Suppressor macrophage treated with lipopolysaccharide for 1 hour (primary cell): ENCODE measurements at places on chromosomes 11 and 22.

- DNase-seq: no peak
Observed at GRCh38 chr11:120635136-120635810, 123.7 kb downstream of the GRIK4 start.

- DNase-seq: peak; percentile 94
Observed at GRCh38 chr11:10592331-10592730, 23.9 kb upstream of the LYVE1 start.

DNA sequence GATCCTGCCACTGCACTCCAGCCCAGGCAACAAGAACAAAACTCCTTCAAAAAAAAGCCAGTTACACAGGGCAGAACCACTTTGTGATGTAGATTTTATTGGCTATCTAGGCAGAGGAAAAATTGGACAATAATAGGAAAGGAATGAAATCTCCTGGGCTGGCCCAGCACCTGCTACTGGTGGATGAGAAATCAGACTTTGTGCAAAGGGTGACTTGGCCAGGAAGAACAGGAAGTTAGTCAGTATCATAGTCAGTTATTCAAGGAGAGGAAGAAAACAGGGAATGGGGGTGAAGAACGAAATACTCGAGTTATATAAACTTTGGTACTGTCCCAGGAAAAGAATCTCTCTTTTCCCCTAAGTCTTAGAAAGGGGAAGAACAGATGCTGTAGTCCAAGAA is 11.0 kb upstream of the SPTBN2 start:
- no peak for DNase-seq

DNA sequence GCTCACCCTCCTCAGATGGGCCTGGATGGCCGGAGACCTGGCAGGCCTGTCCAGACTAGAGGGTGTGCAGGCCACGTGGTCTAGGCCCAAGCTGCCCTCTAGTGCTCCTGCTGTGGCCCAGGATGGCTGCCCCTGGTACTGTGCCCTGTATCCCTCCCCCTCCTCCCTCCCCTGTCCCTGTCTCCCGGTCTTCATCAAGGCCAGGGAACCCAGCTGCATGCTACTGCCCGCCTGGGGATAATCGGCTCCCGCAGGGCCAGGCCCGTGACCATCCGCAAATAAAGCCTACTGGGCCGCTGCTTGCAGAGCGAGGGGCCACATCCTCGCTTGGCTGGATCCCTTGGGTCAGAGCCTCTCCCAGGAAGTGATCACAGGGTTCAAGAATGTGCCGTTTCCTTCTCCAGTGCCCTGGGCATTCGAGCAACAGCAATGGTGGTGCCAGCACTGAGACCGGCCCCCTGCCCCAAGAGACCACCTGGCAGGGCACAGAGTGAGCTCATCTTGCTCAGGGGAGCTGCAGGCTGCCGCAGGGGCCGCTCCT is 51.1 kb downstream of the WNT7B start:
- DNase-seq: no peak

GRCh38 chr11:94027210-94027609 is 6.1 kb downstream of the HEPHL1 start:
- no peak for DNase-seq

DNA sequence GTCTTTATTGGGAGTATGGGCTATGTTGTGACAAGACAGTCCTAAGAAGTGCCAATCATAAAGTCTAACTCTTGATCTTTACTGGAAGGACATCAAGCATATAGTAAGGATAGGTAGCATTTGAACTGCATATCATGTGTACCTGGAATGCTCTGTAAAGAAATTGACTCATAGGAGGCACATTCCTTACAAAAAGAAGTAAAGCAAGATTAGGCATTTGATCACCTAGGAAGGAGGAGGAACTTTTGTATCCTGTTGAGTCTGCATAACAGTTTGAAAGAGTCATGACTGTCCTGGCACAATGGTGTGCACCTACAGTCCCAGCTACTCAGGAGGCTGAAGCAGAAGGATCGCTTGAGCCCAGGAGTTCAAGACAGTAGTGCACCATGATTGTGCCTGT is 42.2 kb upstream of the DNAJB7 start:
- no peak for DNase-seq

DNA sequence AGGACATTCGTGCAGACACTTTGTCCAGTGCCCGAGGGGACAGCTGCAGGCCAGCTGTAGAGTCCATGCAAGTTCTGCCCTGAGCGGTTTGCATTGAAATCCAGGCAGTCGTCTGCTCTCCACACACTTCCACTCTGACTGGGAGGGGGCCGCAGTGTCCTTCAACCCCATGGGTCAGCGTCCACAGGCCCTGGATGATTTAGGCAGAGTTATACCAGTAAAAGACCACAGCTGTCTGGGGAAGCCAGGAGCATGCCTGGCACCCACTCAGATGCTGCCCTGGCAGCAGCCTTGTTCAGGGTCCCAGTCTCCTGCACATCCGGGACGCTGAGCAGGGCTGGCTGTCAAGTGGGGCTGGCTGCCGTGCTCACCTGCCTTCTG is 26.5 kb downstream of the KRTAP5-5 start:
- DNase-seq: no peak

DNA sequence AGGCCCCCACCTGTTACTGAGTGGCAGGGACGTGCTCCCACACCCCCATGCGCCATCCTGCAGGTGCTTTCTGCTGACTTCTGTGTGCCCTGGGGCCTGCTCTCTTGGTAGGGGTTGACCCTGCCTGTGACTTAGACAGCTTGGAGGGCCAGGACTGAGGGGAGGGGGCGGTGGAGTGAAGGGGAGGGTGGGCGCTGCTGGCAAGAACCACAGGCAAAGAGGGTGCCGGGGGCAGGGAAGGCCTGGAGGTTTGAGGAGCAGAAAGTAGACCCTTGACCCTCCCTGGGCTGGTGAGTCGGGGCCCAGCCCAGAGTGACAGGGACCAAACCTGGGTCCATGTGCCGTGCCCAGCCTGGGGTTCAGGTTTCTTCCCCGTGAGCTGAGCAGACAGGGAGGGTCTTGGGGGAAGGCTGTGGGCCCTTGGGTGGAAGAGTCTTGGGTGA is 17.8 kb downstream of the KCNQ1 start:
- no peak for DNase-seq

- DNase-seq: no peak
Observed at GRCh38 chr11:36719358-36720107, 121.5 kb upstream of the RAG2 start.

- DNase-seq: no peak
Observed at GRCh38 chr11:128161994-128162393, 425.4 kb downstream of the ETS1 start.

DNA sequence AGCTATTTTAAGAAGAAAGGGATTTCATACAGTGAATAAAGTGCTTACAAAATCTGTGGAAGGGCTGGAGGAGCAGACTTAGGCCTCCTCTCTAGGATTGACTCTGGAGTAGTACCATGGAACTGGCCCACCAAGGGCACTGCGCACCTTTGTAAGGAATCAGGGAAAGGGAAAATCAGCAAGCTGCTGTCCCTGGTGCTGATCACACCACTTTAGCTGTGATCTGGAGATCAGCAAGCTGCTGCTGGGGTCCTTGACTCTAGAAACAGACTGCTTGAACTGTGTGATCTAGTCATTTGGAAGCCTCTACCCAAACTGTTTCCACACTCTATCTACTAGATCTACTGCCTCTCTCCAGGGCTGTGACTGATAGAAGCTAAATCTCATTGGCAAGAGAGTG is 18.4 kb upstream of the TECTA start:
- no peak for DNase-seq
